Lung microvascular endothelial cell (primary cell): ENCODE measurements at places on chromosomes 12 and 14. TPM values are rescaled to one million over a fixed set of nuclear protein-coding genes. Genes with fewer than 3 reads are reported as not detected.

- DNase-seq: peak; percentile 67
These were observed 120.3 kb downstream of the FBXL14 start for GRCh38 chr12:1474041-1474573.

- DNase-seq: peak; percentile 79
These were observed 22.4 kb upstream of the FBXO21 start for GRCh38 chr12:117212563-117213190.

DNA sequence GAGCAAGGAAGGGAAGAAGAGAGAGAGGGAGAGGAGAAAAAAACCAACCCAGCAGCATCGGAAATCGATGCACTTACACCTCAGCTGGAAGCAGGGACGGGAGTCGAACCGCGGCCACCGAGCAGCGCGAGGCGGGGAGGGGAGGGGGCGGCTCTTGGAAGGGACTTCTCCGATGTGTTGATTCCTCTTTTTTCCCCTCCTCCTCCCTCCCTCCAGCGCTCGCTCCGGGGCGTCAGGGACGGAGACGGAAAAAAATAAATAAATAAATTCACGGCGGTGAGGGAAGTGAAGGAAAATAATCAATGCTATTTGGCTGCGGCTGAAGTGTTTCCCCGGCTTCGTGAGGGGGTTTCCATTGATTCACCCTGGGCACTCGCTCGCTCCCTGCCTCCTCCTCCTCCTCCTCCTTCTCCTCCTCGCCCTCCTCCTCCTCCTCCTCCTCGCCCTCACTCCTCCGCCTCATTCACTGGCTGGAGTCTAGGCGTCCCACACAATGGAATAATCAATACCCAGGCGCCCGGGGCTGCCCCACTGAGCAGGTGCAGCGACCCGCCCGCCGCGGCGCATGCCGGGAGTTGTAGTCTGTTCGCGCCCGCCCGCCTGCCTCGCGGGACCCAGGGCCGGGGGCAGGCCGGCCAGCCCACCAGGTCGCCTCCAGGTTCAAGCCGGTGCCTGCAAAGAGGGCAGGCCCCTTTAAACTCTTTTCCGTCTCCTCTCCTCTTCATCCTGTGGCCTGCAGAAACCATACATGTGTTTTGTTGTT, at the start of gene ZFHX2:
Gene ZFHX2, minus strand, starts transcription at position 500 of the 763 bp plus-strand sequence. CDS start 16,440 bp downstream, outside the sequence.
- peak; percentile 52 for DNase-seq

- DNase-seq: no peak
These were observed 45.7 kb downstream of the TAOK3 start for GRCh38 chr12:118326991-118327390.

- no peak for DNase-seq
These were observed 100.2 kb downstream of the EPS8 start for GRCh38 chr12:15688838-15689625.

The MYH6 gene
- not detected in 2 replicates for total RNA-seq

The KRT84 gene
- not detected in 2 replicates for total RNA-seq

The VASH1 gene
- 11.6 and 15.3 TPM in 2 replicates for total RNA-seq

The IKZF4 gene
- total RNA-seq: 0.20 and 0.22 TPM in 2 replicates

The SYNJ2BP gene
- 13.9 and 18.7 TPM in 2 replicates for total RNA-seq
